Activated naive CD8-positive, alpha-beta T cell treated with anti-CD3 and anti-CD28 coated beads, Interleukin-2, amount 10 ng/mL, durations not matched to agents 7 days and 5 days (primary cell): ENCODE measurements at places on chromosomes 6 and 20.

DNA sequence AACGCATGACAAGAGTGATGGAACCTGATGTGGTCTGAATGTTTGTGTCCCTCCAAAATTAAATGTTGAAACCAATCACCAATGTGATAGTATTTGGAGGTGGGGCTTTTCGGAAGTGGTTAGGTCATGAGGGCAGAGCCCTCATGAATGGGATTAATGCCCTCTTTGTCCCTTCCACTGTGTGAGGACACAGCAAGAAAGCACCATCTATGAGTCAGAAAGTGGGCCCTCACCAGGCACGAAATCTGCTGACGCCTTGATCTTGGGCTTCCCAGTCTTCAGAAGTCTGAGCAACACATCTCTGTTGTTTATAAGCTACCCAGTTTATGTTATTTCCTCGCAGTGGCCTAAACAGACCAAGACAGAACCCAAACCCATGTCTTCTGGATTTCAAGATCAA lies 244.0 kb upstream of the JAG1 start:
- no peak for DNase-seq

DNA sequence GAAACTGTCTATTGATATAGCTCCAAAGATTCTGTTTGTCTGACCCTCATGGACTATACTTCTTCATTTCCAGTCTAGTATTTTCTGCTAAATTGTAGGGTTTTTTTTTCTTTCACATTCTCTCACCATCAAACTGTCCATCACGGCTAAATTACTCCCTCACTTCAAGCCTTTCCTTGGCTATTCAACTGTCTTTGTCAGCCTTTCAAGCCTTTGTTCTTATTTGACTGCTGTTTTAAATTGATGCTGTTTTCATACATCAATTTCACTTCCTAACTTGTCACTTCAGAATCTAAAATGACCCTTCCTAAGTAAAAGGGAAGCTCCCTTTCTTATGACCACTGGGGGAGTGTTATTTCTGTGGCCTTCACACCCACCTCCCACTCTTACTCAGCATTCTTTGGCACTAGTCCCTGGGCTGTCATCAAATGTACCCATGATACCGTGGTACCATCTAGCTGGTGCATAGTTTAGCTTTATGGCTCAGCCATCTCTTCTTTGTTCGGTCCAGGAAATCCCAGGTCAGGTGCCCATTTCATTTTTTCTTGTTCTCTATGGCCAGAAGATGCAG lies 8.6 kb downstream of the GJA1 start:
- no peak for DNase-seq

GRCh38 chr6:6996124-6996523 lies 111.6 kb upstream of the RREB1 start:
- DNase-seq, result no peak

GRCh38 chr6:113461153-113461932 lies 395.8 kb upstream of the MARCKS start:
- no peak for DNase-seq

GRCh38 chr20:36439040-36439730 lies 102.1 kb upstream of the MYL9 start:
- DNase-seq, result peak; percentile 81

- no peak for DNase-seq
Observed at GRCh38 chr6:40152701-40153436, 218.6 kb upstream of the MOCS1 start.

DNA sequence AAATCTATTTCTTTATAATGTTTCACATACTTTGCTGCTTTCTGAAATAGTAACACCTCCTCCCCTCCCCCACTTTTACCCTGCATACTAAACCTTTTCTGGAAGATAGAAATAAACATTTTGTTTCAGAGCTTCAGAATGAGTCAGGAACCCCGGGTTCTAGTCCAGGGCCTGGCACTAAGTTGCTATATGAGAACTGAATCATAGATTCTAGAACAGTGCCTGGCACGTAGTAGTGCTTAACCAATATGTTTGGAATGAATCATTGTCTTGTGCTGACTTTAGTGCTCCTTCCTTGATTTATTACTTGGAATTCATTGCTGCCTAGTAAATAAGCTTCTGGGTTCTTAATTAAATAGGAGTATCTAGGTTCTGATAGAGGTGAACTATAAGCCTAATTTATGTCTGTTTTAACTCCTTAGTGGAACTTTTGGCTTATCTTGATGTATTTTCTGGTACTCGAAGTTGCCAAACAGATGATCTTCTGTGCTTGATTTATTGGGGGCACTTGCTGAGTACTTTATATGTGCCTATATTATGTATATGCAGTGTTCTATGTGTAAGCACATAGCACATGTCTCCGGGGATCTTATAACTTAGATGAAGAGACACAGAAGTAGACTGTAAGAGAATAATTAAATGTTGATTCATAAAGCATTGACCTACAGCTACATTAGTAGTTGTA lies 18.6 kb downstream of the TAB2 start:
- no peak for DNase-seq

DNA sequence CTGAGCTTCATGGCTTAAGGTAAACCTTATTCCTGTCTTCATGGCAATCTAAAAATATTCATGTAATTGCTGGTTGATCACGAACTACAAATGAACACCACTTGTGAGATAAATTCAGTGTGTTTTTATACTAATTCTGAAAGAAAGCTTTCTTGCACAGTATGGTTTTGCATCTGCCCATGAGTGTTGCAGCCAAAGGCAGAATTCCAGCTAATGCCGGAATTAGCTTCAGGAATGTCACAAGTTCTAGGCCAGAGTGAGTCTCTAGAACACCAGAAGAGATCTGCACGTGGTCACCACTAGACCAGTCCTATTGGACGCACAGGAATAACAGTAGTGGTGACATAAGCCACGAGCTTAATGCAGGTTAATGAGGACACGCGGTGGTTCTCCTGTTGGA lies 223.7 kb downstream of the CDH4 start:
- DNase-seq, result no peak

- no peak for DNase-seq
Observed at GRCh38 chr6:155473741-155474140, 18.1 kb upstream of the NOX3 start.

GRCh38 chr6:44271406-44271723 lies 1.1 kb downstream of the TMEM151B start:
- DNase-seq, result no peak

DNA sequence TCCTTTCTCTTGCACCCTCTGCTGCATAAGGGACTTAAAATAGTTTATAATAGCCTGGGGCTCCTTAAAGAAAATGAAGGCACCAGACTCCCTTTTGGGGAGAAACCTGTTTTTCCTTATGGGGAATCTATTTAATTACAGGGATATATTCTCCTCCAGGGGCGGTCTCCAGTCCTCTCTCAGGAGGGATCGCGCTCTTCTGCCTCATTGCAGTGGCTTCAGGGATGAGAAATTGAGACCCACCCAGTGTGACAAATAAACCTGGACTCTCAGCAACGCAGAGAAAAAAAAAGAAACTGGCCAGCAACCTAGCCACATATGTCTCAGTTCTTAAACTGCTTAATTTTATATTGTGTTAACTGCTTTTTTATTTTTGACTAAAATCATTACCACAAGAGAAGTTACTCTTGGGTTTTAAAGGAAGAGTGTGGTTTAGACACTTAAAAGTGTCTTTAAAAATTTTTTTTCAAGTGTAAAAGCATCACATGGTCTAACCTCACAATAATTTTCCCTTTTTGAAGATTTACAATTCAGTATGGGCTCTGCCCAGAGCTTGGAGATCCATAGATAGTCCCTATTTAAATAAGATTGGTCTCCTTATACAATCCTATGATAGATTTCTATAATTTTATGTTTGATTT lies 11.7 kb upstream of the GOPC start:
- no peak for DNase-seq

DNA sequence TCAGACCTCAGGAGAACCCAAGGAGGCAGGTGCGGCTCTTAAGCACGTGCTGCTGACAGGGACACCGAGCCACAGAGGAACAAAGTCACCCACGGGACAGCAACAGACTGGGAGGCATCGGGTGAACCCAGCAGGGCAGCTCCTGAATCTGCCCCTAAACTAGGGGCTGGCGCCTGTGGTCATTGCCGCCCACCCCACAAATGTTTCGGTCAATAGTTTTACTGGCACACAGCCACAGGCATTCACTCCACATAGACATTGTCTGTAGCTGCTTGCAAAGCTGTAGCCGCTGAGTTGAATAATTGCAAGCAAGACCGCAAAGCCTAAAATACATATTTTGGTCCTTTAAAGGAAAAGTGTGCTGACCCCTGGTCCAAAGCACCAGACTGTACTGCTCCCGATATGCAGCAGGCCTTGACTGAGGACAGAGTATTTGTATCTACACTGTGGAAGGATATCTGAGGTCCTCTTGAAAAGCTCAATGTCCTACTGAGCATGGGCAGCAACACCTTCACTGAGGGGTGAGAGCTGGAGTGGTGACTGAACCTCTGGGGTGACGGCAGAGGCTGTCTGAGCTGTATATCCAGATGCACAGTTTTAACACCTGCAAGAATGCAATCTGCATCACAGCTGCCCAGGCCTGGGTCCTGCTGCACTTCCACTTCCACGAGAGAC lies 310.3 kb downstream of the THBS2 start:
- DNase-seq, result no peak

- DNase-seq, result no peak
Observed at GRCh38 chr6:63441266-63441956, 121.6 kb upstream of the LGSN start.

DNA sequence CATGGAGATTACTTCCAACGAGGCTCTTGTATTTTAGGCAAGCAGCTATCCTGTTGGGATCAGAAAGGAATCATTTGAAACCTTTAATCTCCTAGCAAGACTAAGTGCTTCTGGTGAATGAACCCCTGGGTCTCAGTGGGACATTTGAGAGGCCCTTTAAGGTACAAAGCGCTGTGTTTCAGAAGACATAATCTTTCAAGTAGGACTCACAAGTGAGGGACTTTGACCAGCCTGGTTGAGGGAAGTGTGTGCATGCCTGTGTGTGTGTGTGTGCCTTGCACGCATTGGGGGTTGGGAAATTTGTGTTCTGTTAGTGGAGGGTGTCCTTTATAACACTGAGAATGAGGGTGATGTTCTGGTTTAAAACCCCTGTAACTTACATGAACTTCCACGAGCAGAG lies 64.4 kb upstream of the KCNG1 start:
- DNase-seq, result no peak

DNA sequence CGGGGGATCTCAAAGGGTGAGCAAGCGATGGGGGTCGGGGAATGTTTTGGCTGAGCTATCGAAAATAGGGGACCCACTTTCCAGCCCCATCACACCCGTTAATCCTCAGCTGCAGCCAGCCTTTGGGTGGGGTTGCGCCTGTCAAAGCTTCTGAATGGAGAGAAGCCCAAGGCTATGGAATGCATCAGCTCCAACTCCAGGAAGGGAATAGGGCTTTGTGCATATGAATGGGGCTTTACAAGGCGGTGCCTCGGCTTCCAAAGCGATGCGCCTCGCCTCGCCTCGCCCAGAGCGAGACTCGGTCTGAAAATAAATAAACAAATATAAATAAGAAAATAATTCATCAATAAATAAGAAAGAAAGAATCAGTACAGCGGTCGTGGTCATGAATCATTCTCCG lies 751.4 kb upstream of the DEFB115 start:
- no peak for DNase-seq

GRCh38 chr6:151073146-151073545 lies 166.6 kb upstream of the AKAP12 start:
- DNase-seq, result no peak

GRCh38 chr6:75386050-75386770 lies 101.6 kb upstream of the TMEM30A start:
- no peak for DNase-seq

GRCh38 chr6:25541228-25541627 lies 110.8 kb upstream of the SCGN start:
- no peak for DNase-seq

DNA sequence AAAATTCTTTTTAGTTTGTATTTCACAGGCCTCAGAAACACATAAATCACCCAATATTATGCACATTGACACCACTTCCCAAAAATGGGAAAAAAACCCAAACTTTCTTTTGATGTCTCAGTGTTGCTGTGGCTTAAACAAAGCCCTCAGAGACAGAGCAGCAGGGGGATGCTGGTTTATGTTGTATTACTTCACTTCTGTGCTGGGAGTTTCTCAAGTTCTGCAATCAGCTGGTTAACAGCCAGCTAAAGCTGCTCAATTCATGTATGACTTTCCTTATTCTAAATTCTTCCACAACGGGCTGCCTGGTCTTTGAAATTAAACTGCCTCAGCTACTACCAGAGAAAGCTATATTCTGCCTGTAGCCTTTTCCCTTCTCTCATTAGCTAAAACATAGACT lies 5.6 kb downstream of the FILIP1 start:
- no peak for DNase-seq

- no peak for DNase-seq
Observed at GRCh38 chr20:41405436-41405835, 38.8 kb upstream of the EMILIN3 start.

- DNase-seq, result no peak
Observed at GRCh38 chr20:49676581-49677291, 36.9 kb downstream of the B4GALT5 start.

GRCh38 chr6:46393161-46393939 lies 97.9 kb downstream of the RCAN2 start:
- no peak for DNase-seq

DNA sequence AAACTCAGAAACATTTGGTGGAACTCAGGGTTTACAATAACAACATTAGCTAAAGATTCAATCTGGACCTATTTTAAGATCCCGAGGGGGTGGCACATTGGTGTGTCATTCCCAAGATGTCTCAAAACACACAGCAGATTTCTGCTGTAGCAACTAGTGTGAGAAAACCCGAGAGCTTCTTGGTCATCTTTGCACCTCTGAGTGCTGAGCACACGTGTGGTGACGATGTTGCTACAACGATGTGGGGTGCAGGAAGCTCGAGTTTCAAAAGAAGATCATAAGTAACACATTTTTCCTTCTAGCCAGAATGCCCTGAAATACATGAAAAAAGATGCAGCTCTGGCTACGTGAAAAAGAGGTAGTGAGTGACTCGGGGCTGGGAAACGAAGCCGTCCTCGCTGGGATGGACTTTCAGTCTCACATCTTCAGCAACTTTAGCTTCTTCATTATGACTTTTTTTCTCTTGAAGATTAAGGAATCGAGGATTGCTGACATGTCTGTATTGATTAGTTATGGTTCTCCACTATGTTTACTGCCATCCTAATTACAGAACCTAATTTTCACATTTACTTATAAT lies 1.5 kb downstream of the RAMACL start:
- DNase-seq, result no peak

DNA sequence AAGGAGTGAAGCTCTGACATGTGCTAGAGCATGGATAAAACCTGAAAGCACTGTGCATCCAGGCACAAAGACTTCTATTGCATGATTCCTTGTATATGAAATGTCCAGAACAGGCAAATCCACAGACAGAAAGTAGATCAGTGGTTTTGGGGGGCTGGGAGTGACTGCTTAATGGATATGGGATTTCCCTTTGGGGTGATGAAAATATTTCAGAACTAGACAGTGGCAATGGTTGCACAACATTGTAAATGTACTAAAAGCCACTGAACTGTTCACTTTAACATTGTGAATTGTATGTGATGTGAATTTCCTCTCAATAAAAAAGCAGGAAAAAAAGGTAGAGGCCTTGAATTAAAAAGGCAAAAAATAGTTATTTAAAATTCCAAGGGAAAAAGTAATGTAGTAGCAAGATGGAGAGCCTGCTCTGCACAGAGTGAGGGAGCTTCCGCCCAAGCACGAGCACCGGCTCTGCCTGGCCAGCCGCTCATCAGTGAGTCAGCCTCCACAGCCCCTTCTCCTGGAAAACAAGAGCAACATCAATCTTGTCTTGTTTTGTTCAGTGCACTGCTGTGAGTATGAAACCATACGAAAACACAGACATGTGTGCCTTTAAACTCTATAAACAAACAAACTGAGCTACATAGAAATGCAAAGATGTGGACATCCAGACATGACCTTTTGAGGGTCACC lies 74.6 kb upstream of the THBS2 start:
- DNase-seq, result no peak

- no peak for DNase-seq
Observed at GRCh38 chr6:117481926-117482239, 591 bp upstream of the DCBLD1 start.
